Fibroblast of the aortic adventitia (primary cell): ENCODE measurements at places on chromosomes 12 and 14.

DNA sequence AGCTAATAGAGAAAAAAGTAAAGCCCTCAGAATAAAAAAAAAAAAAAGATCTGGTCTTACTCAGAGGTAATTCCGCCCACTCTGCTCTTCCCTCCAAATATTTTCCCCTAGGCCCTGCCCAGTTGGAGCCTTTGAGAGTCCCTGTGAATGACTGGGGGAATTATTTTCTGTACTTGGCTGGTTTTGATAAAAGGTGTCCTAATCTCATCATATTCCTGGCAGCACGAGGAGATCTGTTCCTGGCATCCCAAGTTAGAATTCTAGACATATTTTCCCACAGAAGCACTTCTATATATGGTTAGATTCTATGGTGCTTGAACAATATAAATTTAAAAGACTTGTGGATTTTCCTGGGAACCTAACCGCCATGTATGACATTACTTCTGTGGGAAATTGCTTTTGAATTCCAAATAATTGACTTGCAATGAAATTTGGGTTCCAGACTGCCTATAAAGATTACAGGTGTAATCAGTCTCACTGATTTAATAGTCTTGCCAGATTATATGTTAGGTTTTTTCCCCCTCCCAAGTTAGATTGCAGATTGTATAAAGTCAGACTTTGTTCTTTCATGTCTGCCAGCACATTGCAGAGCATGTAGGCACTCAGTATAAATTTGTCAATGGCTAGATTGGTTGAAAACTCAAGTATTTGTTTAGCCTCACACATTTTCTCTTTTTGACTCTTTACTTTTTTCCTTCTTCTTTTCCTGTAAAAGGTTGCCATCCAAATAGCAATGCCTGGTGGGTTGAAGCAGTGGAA is 12.3 kb downstream of the GPX2 start:
- DNase-seq, result peak; percentile 42

DNA sequence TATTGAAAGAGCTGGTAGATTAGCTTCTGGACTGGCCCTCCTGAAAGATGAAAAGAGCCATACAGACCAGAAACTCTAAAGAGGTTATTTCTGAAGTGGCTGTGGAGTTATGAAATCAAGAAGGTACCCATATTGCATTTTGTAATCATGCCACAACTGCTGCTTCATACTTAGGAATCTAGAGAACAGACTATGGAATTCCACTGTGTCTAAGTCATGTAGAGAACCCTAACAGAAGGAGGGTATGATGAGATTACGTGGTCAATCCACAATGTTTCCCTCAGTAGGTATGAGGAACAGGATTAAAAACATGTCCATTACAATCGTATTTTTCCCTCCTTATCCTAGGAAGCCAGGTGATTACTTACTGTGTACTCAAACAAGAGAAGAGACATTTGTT is 708.8 kb downstream of the RERGL start:
- no peak for DNase-seq

- DNase-seq, result no peak
These were observed 61.3 kb upstream of the GPR68 start for GRCh38 chr14:91305650-91306431.

DNA sequence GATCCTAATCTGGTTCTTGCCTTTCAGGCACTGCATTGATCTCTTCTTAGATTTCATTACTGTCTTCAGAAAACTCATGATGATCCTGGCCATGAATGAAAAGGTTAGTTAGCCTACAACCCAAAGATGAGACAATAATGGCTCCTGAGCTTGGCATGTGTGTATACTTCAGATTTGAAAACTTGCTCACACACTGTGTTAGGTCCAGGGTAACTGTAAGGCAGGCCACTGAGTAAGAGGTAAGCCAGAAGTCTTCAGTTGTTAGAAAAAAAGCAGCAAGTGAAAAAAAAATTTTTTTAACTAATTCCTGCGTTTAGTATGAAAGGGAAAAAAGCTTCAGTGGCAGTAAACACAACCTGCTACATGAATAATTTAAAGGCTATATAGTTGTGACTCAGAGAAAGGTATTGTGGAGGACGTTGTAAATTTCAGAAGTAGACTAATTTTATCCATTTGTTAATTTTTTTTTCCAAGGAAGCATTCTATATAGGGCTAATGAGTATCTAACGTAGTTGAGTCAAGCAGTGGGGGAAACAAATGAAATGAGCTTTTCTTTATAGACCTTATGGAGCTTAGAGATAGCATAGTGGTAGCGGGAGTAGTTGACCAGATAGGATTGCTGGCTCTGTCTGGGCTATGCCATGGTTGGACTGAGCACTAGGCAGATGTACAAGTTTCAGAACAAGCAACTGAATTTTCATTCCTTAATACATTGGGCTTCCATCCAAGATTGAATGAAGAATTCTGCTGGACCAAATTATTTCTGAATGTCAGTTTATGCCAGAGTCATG is 20.5 kb downstream of the TMBIM6 start:
- DNase-seq, result no peak

GRCh38 chr14:105010891-105011291 is 10.0 kb downstream of the CDCA4 start:
- no peak for DNase-seq

- no peak for DNase-seq
These were observed 113.6 kb upstream of the SFSWAP start for GRCh38 chr12:131597333-131597732.

DNA sequence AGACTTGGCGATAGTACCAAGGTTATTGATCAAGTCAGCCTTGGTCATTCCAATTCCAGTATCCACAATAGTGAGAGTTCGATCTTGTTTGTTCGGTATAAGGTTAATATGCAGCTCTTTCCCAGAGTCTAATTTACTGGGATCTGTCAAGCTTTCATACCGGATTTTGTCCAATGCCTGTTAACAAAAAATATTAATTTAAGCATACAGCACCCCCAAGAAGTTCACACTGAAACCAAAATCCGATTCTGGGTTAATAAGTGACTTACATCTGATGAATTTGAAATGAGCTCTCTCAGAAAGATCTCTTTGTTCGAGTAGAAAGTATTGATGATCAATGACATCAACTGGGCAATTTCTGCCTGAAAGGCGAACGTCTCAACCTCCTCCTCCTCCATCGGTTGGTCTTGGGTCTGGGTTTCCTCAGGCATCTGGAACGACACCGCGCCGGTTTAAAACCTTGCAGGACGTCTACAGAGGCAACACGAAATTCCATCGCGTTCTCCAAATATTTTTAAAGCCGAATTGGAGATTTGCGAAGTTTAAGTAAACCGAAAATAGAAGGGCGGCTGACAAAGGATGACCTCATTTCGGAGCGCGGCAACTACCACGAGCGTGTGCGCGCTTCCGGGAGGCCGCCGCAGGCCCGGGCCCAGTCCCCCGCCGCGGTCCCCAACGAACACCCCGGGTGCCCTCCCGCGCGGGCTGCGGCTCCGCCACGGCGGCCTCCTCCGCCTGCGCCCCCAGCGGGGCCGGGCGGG is 716 bp downstream of the HSP90AA1 start:
- peak; percentile 69 for DNase-seq

DNA sequence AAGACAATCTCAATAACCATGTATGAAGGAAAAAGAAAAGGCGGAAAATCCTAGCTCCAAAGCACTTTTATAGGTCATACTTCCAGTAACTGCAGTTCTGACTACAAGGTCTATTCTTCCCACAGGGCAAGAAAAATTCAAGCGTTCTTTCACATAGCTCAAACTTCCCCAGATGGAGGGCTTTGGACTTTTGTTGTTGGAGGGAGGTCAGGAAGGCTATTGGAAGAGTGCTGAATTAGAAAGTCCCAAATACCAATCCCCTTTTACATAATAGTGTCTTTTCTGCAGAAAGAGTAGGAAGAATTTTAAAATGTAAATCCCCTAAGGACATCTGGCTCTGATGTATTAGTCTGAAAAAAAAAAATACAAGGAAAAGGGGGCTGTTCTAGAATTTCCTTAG is 309.4 kb downstream of the MDGA2 start:
- DNase-seq, result no peak

DNA sequence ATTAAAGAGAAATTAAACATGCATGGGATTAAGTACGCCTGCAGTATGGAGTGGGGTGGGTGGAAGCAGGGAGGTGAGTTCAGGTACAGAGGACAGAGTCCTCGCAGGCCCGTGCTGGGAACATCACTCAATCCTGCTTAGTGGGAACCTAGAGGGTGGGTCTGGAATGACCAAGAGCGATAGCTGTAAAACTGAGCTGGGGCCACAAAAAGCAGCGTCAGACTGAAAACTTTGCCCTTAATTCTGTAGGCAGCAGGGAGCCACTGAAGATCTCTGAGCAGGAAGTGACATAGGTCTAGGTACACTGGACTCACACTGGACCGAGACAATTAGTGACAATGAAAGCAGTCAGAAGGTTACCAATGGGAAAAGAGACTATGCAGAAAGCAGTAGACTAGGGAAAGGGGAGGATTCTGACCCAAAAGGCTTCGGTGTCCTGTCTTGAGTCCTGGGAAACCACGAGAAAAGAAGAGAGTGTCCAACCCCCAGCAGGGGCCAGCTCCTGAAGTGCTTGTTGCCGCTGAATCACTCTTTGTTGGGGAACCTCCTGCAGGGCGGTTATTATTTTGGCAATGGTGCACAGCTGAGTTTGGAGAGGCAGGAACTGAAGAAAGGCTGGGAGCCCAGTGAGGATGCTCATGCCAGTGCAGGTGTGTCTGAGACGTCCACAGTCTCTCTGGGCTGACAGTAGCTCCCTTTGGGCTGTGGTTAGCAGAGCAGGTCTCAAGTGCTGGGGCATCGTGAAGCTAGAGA is 97.4 kb downstream of the PLXNC1 start:
- no peak for DNase-seq

- DNase-seq, result no peak
These were observed 58.0 kb upstream of the EVL start for GRCh38 chr14:100007254-100007653.

- DNase-seq, result peak; percentile 85
These were observed 32.0 kb upstream of the CDKN3 start for GRCh38 chr14:54364555-54365415.

DNA sequence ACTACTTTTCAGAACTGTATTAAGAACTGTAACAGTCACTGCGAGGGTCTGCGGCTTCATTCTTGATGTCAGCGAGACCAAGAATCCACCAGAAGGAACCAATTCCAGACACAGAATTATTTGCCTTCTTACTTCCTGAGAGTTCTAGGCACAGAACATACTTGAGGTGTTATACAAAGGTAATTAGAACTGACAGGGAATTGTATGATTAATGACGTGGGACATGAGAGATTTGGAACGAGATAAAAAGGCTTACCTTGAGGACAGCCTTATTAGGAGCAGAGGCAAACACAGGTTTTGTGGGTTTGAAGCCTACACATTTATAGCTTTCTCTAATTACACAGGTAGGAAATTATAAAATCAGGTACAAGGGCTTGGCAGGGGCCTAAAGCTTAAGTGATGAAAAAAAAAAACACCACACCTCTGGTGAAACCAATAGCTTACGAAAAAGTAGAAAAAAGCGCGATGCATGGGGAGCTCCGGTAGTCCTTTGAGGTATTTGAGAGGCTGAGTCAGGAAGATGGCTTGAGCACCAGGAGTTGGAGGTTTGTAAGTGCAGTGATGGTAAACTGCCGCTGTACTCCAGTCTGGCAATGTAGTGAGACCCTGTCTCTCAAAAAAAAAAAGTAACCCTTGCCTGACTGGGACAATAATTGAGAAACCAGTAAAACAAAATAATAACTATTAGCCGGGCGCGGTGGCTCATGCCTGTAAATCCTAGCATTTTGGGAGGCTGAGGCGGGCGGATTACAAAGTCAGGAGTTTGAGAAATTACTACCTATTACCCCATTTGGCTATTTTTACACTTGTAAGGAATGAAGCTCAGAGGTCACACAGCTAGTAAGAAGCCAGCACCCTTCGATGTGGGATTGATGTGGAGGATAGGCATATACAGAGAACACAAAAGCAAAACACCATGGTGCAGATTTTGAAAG is 795 bp upstream of the ACOT2 start:
- peak; percentile 48 for DNase-seq

DNA sequence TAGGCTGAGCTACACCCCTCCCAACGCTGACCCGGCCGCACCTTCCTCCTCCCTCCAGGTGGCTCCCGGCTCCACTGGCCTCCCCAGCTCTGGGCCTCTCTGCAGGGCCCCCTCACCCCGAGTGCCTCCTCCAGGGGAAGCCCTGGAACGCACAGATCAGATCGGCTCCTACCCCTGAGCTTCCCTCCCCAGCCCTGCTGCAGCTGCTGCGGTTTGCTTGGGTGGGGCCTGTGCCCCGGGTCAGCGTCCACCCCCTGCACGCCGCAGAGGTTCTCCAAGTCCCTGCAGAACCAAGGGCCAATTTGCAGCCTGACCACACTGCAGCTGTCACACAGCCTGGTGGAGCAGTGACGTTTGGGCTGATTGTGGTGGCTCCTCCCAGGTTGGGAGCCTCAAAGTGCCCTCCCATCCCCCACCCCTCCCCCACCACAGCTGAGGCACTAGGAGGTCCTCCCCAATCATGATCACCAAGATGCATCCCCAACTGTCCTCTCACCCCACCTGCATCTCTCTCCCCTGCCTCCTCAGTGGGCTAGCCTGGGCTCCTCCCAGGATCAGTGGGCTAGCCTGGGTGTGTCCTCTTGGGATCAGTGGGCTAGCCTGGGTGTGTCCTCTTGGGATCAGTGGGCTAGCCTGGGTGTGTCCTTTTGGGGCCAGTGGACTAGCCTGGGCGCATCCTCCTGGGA is 12.8 kb upstream of the FBRSL1 start:
- DNase-seq, result no peak

- DNase-seq, result no peak
These were observed 682.4 kb downstream of the SLC16A7 start for GRCh38 chr12:60278209-60278608.

- peak; percentile 78 for DNase-seq
These were observed 46.5 kb downstream of the IFT81 start for GRCh38 chr12:110170535-110171185.

DNA sequence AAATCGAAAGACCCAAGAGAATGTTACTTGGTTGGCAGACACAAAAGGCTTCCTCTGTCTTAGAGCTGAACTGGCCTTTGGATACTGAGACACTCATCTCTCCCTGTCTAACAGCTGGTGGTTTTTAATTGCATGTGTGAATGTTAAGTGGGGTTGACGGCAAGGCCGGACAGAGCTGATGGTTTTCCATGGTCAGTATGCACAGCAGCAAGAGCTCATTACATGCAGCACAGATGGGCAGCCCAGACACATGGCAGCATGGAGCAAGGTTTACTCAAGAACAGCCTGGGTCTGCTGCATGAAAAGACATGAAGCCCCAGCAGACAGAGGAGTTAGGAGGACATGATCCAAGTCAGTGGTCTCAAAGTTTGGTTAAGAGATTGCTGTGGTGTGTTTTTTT is 27.8 kb upstream of the CACNA2D4 start:
- DNase-seq, result no peak
